ENCODE measurements at places on chromosomes 3 and 15.

DNA sequence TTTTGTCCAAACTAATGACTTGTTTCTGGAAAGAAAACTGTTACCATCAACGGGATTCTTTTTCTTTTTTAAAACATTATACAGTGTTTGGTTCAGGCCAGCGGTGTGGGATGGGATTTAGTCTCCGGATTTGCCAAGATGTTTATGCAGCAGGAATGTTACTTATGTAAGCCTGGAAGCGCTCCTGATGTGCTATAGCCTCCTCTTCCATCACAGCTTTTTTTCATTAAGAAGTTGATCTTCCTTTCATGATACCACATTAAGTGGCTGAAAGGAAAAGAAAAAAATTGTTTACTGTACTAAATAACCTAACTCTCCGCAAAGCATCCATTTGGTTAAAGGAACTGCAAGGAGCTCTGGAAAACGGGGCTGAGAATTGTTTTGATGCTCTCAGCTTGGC is 120.5 kb upstream of the ALDH1A3 start:
- DNase-seq = no peak

DNA sequence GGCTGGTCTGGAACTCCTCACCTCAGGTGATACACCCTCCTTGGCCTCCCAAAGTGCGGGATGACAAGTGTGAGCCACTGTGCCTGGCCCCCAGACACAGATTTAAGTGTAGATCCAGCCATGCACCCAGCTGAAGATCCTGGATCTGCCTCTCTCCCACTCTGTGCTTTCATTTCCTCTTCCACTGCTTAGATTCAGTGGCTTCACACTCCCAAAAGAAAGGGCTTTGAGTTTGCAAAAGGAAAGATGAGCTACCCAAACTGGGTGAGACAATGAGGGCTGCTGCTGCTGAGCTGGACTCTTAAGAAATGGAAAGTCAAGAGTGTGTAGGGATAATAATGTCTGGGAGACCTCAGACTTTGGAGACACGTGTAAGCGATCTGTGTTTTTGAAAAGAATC is 45.5 kb downstream of the ISG20 start:
- DNase-seq = no peak

DNA sequence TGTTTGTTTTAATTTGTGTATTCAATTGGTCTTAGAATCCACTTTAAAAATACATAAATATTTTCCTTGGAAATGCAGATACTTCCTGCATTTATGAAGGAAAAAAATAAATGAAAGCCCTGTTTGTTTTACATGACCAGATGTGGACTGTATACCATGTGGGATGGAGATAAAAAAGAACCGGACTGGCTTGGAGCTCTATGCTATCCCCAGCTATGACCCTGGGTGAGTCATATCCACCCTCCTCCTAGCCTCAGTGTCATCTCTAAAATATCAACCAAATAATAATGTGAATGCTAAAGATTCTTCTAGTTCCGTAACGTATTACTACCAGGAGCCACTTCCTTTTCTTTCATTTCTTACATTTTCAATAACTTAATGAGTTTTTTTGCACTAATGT is 44.5 kb upstream of the PDZRN3 start:
- DNase-seq = no peak

DNA sequence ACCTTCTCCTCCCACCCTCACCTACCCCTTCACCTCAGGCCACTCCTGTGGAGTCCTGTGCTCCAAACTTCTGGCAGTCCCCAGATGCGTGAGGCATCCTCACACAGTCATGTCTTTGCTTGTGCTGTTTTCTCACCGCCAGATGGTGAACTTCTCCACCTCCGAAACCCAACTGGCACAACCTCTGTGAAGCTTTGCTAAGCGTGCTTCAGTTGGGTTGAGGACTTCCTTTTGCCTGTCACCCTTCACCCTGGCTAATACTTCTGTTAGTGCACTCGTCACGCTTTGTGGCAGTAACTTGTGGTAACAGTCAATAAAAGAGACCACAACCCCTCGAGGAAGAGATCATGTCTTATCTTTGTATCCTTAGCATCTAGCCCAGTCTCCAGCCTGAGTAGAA is 42.0 kb upstream of the SKOR1 start:
- no peak for DNase-seq

GRCh38 chr3:50154476-50154839 is 666 bp upstream of the SEMA3F start:
- no peak for DNase-seq

DNA sequence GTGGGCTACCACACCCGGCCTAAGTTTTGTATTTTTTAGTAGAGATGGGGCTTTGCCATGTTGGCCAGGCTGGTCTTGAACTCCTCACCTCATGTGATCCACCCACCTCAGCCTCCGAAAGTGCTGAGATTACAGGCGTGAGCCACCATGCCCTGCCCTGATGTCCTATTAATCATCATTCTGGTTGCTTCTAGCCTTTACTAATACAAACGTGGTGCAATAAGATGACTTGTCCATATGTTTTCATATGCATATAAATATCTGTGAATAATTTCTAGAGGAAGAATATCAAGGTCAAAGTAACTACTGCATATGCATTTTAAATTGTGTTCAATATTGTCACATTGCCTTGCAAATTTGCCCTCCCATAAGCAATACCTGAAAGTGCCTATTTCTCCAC is 25.5 kb upstream of the PDHB start:
- no peak for DNase-seq

GRCh38 chr3:2543247-2543646 is 444.6 kb downstream of the CNTN4 start:
- DNase-seq = no peak

- DNase-seq = no peak
Observed at GRCh38 chr15:38378161-38378560, 75.8 kb upstream of the FAM98B start.

GRCh38 chr3:138399766-138400165 is 34.6 kb upstream of the ESYT3 start:
- no peak for DNase-seq

GRCh38 chr3:14422016-14422963 is 19.9 kb downstream of the SLC6A6 start:
- DNase-seq = no peak

DNA sequence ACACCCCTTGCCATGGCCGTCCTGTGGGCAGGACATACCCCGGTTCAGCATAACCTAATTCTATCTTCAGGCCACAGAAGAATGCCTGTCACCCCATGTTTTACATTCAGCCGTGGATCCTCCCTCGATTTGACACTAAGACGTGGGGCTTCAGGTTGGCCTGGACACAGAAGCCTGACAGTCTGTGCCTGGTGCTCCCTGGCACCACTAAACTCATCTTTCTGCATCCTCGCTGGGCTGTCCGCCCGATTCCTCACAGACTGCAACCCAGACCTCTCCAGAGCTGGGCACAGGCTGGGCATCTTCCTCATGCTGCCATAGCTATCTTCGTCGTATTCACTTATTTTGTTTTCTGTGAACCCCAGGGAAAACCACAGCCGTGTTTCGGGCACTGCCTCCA is 117.8 kb upstream of the IQSEC1 start:
- no peak for DNase-seq

- DNase-seq = no peak
Observed at GRCh38 chr3:183211352-183211751, 41.7 kb upstream of the B3GNT5 start.

- no peak for DNase-seq
Observed at GRCh38 chr15:89379818-89380217, 45.2 kb upstream of the POLG start.

GRCh38 chr3:10815487-10815886 is 541 bp upstream of the SLC6A11 start:
- no peak for DNase-seq

- peak; percentile 25 for DNase-seq
Observed at GRCh38 chr3:126522363-126522788, 1.6 kb upstream of the CHST13 start.

GRCh38 chr15:62901087-62901486 is 141.5 kb upstream of the TPM1 start:
- no peak for DNase-seq

DNA sequence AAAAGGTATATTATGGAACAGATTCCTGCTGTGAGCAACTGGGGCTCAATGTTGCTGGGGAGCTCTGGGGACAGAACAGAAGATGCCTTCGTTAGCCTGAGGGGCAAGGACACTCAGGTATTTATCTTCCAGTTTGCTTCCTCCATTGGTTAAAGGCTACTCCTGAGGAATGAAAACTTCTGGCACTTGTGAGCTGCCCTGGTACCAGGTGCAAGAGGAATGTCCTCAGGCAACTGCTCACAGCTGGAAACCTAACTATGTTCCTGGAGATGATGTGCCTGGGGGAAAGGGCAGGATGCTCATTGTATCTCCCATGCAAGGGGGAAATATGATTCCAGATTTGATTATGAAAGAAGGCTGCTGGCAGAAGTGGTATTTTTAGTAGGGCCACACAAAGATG is 54.0 kb upstream of the BBX start:
- DNase-seq = no peak

DNA sequence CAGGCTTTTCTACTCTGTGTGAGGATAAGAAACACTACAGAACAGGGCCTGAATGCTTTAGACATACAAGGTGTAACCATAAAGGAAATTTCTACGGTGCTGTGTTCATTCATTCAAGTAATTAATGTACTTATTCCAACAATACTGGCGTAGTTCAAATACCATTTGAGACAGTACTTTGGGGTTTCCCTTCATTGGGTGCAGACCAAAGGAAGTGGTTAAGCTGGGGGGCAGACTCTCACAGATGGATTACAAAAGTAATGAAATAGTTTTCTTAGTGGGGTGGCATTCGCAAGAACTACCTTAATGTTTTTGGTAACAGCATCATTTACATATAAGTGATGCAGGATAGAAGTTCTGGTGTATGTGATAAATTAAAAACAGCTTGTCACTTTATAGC is 65.9 kb downstream of the BTD start:
- no peak for DNase-seq

DNA sequence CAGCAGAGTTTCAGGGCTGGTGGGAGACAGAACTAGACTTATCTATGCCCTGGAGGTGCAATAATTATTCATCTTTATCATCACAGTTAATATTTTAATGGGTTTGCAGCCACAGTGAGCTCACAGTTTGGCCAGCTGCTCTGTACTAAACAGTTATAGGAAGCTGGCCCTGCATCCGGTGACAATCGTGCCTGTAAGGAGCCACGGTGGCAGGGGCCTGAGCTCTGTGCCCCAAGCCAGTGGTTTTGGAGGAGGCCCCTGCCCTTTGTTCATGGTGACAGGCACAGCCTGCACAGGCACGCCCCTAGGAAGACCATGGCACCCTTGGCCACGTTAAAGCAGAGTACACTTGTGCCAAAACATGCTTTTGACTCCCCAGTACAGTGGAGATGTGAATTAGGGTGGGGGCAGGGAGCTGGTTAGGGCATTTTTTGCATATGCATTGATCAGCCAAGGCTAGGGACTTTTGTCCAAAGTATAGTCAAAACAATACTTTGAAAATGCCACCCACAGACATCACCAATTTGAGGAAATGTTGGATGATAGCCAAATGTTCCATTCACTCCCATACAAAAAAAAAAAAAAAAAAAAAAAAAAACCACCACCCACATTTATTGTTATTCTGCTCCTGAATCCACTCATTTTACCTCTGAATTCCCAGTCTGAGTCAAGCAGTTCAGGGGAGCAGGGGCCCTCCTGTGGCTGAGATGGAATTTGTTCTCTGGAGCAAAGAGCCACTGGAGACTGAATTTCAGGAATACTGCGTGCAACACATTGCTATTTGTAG is 3.4 kb upstream of the RFTN1 start:
- no peak for DNase-seq

DNA sequence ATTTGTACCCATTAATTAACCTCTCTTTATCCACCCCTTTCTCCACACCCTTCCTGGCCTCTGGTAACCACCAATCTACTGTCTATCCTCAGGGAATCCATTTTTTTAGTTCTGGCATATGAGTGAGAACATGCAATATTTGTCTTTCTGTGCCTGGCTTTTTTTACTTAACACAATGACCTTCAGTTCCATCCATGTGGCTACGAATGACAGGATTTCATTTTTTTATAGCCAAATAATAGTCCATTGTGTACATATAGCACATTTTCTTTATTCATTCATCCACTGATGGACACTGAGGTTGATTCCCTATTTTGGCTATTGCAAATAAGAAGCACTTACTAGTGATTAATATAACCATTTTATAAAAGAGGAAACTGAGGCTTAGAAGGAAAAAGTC is 109.9 kb upstream of the NANOGP8 start:
- DNase-seq = no peak

GRCh38 chr3:182248349-182248880 is 536.7 kb downstream of the SOX2 start:
- no peak for DNase-seq

GRCh38 chr15:48325400-48325799 is 5.8 kb upstream of the DUT start:
- DNase-seq = no peak

DNA sequence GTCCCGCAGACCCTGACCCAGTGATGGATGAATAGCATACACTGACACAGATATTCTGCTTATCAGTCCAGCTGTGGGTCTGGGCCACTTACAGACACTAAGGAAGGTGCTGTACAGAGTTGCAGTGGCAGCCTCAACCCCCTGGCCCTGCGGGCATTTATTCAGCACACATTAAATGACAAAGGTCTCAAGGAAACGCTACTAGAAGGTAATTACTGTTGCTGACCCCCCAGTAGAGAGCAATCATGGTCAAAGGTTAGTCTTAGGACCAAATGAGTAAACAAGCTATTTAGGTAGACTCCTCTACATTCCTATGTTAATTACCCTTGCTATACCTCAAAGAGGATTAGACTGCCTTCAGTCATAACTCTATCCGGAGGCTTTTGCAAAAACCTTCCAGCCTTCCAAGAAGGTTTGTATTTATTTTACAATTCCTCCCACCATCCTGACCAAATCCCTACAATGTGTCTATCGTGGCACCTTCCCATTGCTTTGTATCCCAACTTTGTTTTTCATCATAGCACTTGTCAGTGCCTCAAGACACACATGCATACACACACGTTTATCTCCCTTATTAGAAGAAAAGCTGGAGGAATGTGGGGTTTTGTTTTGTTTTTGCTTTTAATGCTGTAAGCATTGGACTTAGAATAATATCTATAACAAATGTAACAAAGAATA is 227.9 kb downstream of the PYDC2 start:
- no peak for DNase-seq

DNA sequence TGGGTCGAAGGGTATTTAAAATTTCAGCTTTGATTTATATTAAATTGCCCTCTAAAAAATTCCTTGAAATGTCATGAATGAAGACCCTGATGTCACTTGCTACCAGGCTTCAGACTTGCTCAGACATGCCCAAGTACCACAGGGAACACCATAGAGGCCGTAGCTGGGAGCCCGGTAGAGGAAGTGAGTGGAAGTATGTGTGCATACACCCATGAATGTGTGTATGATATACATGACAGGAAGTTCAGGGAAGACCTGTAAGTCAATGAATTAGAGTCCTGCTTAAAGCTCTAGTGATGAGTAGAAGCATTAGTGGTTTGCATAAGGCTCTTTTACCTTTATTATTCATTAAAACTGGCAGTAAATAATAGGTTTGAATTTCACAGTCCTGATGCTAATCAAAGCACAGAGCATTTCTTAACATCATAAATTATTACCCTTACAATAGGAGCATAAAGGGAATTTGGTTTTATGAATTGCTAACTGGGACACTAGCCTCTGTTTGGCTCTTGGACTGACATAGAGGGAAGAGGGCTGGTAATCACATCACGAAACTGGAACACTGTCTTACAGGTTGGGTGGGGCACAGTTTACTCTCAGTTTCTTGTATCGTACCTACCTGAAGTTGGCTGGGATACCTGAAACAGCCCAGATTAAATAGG is 144.4 kb downstream of the CHST2 start:
- DNase-seq = no peak
